ENCODE measurements at places on chromosomes 6 and 20.

- DNase-seq: no peak
These were observed 85.8 kb downstream of the ZFP64 start for GRCh38 chr20:52105442-52106422.

GRCh38 chr20:59259946-59260345 lies 40.5 kb upstream of the EDN3 start:
- no peak for DNase-seq

DNA sequence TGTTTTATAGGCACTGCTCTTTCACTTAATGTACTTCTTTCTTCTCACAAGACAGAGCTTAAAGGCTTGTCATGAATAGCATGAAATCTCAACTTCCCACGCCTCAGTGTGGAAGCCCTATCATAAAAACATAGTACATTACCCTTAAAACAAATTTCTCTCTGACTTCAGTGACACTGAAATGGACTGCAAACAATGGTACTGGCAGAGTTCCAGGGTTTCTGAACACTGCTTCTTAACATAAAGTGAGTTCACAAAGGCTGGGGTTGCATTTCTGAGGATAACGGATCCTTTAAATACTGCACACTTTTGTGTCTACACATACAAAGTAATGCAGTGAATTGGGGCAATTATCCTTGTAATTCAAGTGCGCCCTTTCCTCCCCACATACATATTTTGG lies 32.3 kb upstream of the PLEKHG1 start:
- no peak for DNase-seq

DNA sequence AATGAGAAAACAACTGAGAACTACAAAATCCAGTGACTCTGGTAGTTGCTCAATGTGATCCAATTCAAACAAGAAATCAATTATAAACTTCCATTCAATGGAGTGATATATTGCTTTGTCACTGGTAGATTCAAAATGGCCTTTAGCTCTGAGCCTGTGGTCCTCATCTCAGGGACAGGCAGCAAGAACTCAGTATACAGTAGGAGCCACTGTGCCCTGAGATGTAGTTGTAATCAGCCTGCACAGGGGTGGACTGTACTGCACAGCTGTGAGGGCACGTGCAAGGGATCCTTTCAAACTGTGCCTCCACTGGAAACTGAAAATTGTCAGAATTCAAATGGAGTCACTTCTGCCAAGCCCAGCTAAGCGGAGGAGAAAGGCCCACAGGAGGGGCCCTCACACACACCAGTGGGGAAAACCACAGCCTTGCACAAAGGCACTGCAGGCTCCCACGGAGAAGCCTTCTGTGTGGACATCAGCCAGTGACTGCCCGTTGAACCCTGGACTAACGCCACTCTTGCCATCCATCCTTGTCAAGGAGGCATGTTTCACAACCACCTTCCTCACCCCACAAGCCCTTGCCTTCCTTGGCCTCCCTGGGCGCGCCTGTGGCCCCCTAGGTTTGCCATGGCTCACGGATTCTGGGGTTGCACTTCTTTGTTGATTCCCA lies 186.7 kb downstream of the SMOC2 start:
- DNase-seq: no peak

DNA sequence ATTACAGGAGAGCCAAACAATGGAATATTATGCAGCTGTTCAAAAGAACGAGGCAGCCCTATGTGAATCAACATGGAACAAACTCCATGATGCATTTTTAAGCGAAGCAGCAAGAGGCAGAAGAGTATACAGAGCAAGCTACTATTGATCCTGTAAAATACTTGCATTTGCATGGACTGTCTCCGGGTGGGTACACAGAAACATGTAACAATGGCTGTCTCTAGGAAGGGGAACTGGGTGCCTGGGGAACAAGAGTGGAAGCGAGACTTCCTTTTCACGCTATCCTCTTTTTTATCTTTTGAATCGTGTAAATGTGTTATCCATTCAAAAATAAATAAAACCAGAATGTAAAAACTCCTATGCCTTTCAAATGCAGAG lies 93.3 kb upstream of the SIRPA start:
- DNase-seq: no peak

- no peak for DNase-seq
These were observed 50.9 kb downstream of the NUDT3 start for GRCh38 chr6:34341481-34341971.

DNA sequence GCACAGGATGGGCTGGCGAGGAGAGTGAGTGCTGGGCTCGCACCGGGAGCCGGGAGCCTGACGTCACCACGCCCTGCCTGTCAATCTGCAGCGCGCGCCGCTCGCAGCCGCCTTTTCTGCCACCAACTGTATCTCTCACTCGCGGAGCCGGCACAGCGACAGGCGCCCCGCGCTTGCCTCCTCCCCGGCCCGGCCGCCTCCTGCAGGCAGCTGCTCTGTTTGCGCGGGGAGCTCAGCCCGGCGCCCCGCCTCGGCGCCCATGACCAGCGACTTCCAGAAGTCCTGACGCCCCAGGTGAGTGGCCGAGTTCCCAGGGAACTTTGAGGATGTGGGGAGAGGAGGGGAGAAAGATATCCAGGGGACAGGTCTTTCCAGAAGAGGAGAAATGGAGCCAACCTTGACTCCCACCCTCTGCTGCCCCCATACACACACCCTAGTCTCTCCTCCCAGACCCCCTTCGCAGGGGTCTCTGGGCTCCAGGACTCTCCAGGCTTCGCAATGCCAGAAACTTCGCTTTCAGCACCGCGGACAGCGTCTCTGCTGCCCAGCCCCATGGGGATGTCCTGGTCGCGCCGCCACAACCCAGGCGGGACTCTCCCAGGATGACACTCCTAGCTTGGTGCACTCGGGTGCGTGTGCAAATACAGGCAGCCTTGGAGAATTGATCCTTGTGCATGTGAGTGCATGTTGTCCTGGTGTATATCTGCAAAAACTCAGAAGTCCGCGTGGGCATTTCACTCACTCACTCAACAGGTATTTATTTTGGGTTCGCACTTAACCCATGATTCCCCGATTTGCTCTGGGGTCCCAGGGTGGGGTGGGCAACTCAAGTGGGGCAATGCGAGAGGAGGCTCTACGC lies at the start of gene GPR6:
Gene GPR6, plus strand, starts transcription at position 138 of the 859 bp plus-strand sequence. CDS start 802 bp downstream, outside the sequence.
- no peak for DNase-seq

All from CD4-positive, alpha-beta T cell treated with Interleukin-4 for 4 hours (primary cell).